Heart right ventricle (tissue), 16 donors: ENCODE measurements at places on chromosomes 3 and 15. TPM values are rescaled to one million over a fixed set of nuclear protein-coding genes. Genes with fewer than 3 reads are reported as not detected.

Gene PLSCR2
- not detected for polyA plus RNA-seq

GRCh38 chr3:32076566-32076965 lies 29.9 kb upstream of the GPD1L start:
- DNase-seq: no peak

Gene TIGIT
- 0.14 TPM for polyA plus RNA-seq

Gene HRG
- polyA plus RNA-seq: not detected

GRCh38 chr15:64586984-64587383 lies 126.6 kb downstream of the ZNF609 start:
- DNase-seq: no peak

Gene PLD1
- polyA plus RNA-seq: 10.5 TPM

Gene PAQR9
- polyA plus RNA-seq: 3.9 TPM
